ENCODE measurements at places on chromosomes 2 and 18. TPM values are rescaled to one million over a fixed set of nuclear protein-coding genes. Genes with fewer than 3 reads are reported as not detected.

Gene CYTIP
- 5.5 TPM for total RNA-seq

Gene AGFG1
- 62.8 TPM for total RNA-seq

Gene ARHGAP25
- total RNA-seq, result 0.10 TPM

Gene ZNF521
- total RNA-seq, result 20.7 TPM

Gene ARMC9
- 246 TPM for total RNA-seq

Gene ALKAL2
- not detected for total RNA-seq

Gene PXDN
- 430 TPM for total RNA-seq

Gene GPR39
- 6.4 TPM for total RNA-seq

Gene NLRC4
- 0.03 TPM for total RNA-seq

Gene CPO
- not detected for total RNA-seq

Gene ABCB11
- total RNA-seq, result 0.13 TPM

Gene LIMS2
- total RNA-seq, result 8.3 TPM

Gene ADRA2B
- total RNA-seq, result 14.9 TPM

Gene UGT1A8
- not detected for total RNA-seq

Gene CEP192
- 26.2 TPM for total RNA-seq

Gene CRYBA2
- total RNA-seq, result not detected
